CD4-positive, CD25-positive, alpha-beta regulatory T cell (primary cell): ENCODE measurements at places on chromosomes 16 and 17. TPM values are rescaled to one million over a fixed set of nuclear protein-coding genes. Genes with fewer than 3 reads are reported as not detected.

TMEM235 gene
- polyA plus RNA-seq: not detected

GNGT2 gene
- polyA plus RNA-seq: 11.4 TPM

BEAN1 gene
- 0.07 TPM for polyA plus RNA-seq

STAC2 gene
- not detected for polyA plus RNA-seq

AANAT gene
- polyA plus RNA-seq: not detected

ABCC12 gene
- not detected for polyA plus RNA-seq

CCL13 gene
- not detected for polyA plus RNA-seq

HOXB3 gene
- polyA plus RNA-seq: 0.16 TPM

NOG gene
- 14.2 TPM for polyA plus RNA-seq

ABAT gene
- polyA plus RNA-seq: 2.3 TPM

TTLL6 gene
- not detected for polyA plus RNA-seq

SPEM1 gene
- polyA plus RNA-seq: not detected

C16orf92 gene
- not detected for polyA plus RNA-seq

FBXO39 gene
- polyA plus RNA-seq: not detected

USP7 gene
- 7.1 TPM for polyA plus RNA-seq
